CD4-positive, alpha-beta T cell treated with Interleukin-2 at 100 ng/mL for 4 hours (primary cell): ENCODE measurements at places on chromosomes 2 and 18.

DNA sequence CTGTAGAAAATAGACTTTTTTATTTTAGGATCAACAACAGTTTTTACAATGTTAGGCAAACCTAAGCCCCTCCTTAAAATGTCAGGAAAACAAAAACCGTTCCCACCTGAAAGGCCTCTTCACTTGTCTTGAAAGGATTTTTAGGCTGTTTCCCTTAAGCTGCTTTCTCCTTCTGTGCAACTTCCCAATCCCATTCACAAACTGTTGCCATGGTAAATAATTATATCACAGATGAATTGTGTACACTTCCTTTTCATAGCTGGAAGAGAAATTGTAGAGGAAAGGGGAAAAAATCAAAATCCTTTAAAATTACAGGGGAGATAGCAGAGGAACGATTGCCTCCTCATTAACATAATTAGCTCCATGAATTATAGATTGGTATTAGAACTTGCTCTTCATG lies 1488.0 kb upstream of the CELF4 start:
- DNase-seq: no peak

- DNase-seq: no peak
Observed at GRCh38 chr18:57906852-57907251, 103.7 kb upstream of the ATP8B1 start.

GRCh38 chr2:31138037-31138962 lies at the start of gene GALNT14:
Gene GALNT14 (minus strand): TSS chr2:31138440. CDS start chr2:31138086, 354 bp downstream.
- DNase-seq: no peak

- no peak for DNase-seq
Observed at GRCh38 chr18:42341423-42341822, 386.4 kb downstream of the PIK3C3 start.

DNA sequence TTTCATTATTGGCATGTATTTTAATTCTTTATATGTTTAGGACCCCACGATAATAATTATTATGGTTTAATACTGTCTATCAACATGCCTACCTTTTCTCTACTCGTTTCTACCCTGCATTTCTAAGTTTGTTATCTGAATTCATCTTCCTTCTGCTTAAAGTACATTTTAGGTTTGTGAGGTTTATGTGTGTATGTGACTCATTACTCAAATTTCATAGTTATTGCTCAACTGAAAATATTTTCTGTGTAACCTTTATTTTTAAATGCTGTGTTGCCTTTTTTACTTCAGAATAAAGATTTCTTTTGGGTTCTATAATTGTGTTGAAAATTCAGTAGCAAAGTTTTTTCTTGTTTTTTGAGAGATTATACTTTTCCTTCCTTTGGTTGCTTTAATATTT lies 933.9 kb upstream of the LRRTM1 start:
- no peak for DNase-seq

DNA sequence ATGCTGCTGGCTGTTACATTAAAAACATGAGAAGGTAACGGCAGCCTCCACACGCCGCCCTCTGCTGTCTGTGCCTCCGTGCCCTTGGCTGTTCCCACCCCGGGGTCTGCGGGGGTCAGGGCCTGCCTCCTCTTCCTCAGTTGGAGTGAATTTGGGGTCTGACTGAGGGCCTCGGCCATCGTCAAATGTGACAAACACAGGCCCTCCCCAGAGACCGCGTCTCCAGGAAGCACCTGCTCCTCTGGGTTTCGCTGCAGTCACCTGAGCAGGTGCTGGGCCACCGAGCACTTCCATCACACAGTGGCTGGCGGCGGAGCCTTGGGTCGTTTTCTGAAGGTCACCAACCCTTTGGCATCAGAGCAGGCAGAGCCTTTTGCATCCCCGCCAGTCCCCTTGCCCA lies 70.9 kb downstream of the NFATC1 start:
- no peak for DNase-seq

DNA sequence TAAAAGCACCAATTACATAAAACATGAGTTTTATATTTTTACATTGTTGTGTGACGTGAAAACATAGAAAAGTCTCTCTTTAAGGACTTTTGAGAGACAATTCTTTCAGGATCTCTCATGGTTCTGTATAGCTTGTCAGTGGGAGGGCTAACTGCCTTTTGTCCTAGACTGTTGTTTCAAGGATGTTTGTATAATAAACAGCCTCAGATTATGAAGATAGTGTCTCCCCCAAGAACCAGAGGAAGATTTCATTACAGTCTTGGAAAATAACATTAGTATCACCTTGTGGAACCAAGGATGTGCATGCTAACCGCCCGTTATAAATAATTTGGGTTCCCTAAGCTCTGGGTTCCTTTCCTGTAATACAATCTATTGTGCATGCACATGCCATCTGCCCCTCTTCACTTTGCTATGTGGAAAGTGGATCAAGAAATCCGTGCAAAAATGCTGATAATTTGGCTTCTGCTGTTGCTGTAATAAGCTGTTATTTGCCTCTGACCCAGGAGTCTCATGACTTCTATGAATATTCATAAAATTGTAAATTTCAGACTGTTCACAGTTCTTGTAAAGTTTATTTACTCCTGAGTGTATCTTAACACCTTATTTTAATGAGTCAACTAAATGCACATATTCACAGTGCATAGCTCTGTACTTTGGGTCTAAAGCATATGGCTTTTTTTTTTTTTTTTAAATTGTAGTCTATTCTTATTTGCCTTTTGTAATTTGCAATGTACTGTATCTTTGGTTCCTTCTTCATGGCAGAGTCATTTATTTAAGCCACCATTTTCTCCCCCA lies 265.5 kb downstream of the PTH2R start:
- no peak for DNase-seq

- DNase-seq: no peak
Observed at GRCh38 chr18:38606841-38607240, 1041.2 kb upstream of the CELF4 start.

DNA sequence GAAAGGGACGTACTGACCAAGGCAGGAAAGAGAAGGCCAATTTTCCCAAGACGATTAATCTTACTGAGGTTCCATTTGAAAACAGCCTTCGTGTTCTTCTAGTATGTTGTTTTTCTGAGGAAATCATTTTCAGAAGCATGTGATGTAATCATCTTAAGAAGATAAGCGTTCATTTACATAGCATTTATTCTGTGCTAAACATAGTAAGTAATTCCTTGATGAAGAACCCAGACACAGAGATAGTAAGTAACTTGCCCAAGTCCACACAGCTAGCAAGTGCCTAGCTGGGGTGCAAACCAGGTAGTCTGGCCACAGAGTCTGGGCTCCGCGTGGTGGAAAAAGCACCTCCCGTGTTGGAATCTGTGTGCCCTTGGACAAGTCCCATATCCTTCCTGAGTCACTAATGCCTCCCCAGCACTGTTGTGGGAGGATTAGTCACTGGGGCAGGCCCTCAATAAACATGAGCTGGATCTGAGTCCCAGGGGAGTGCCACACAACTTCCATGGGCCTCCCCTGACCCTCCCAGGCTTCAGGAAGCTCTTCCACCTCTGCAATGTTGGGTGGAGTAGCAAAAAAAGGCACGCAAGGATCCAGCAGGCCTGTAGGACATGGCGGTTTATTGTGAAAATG lies 26.9 kb upstream of the ASAP2 start:
- no peak for DNase-seq

DNA sequence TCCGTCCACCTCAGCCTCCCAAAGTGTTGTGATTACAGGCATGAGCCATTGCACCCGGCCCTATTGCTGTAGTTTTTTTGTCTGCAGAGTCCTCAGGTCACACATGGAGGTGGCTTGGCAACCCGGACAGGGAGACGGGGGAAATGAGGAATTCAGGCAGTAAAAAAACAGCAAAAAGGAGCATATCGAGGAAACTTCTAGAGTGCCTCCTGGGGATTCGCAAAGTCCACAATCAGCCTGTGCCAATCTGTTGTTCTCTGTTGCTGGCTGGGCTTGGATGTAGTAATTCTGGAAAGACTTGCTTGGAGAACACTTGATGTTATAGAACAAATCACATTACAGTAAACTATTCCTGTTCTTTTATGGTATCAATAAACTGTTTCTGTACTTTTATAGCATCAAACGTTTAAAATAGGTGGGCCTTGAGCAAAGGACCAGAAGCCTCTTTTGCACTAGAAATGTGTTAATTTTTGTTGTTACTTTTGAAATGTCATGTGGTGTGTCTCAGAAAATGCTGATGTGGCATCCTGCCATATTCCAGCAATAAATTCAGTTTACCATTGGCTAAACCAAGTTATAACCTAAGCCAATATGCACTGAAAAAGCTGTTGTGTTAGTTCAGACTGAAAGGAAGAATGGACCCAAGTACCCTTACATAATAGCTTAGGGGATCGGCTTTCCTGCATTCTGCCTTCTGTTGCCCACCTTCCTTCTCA lies 14.4 kb downstream of the ELAC1 start:
- DNase-seq: no peak

- no peak for DNase-seq
Observed at GRCh38 chr2:28334527-28334894, 58.1 kb upstream of the FOSL2 start.

DNA sequence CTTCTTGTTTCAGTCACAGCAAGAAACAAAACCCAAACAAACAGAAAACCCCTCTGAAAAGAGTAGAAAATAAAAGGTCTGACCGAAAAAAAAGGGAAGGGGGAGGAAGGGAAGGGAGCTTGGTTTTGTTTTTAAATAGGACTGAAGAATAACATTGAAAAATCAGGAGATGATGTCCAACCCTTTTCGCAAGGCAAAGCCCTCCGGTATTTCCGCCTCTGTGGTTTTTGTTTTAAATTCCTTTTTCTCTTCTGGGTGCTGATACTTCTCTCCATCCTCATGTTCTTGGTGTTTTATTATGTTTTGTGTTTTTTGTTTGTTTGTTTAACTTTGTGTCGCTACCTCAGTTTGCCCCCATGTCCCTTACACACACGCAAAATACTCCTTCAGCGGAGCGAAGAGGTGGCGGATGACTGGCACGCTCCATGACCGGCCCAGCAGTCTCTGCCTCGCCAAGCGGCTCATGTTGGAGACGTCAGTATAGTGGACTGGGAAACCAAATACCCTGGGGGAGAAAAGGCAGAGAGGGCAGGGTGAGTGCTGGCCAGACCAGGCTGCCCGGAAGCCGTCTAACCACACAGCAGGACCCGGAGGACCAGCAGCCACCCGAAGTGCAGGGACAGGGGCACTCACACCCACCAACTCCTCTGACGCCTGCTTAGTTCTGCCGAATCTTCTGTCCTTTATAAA lies 65.7 kb upstream of the POMC start:
- no peak for DNase-seq

DNA sequence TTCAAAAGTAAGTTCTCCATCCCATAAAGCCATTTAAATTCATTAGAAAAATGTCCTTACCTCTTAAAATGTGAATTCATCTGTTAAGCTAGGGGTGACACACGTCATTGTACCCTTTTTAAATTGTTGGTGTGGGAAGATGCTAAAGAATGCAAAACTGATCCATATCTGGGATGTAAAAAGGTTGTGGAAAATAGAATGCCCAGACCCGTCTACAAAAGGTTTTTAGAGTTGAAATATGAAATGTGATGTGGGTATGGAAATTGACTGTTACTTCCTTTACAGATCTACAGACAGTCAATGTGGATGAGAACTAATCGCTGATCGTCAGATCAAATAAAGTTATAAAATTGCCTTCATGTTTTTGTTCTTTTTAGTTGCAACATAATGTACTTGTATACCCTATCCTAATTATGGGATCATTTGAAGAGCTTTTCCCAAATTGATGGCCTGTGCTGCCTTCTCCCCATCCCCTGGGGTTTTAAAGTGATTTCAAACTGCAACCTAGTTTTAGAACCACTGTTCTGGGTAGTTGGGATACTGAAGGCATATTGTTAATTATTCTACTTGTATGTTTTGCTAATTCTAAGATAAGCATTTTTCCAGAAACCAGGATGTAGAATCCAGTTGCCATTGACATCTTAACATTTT lies 4.1 kb downstream of the RPL31 start:
- no peak for DNase-seq

GRCh38 chr18:24402209-24402785 lies 4.7 kb upstream of the OSBPL1A start:
- no peak for DNase-seq

GRCh38 chr2:6627316-6627715 lies 238.4 kb downstream of the CMPK2 start:
- no peak for DNase-seq

DNA sequence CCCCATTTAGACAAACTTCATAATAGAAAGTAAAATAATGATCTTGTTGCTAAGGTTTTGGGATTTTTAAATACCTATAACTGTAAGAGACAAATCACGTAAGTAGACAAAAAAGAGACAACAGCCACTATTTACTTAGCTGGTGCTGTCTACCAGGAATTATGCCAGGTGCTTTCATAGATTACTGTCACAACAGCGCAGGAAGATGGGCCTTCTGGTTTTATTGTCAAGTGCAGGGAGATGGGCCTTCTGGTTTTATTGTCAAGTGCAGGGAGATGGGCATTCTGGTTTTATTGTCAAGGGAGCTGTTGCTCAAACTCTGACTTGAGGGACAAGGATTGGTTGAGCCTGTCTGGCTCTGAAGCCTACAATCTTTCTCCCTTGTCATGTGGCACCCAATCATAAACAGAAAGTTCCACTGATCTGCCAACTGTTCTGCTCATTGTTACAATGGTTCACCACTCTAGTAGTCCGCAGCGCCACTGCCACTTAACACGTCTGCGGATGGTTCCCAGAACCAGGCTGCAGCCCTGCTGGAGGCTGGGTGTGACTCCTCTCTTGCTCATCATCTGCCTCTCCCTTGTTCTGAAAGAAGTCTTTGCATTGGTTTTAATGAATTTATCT lies 95.0 kb downstream of the RNF144A start:
- DNase-seq: no peak

- DNase-seq: no peak
Observed at GRCh38 chr18:79519751-79520477, 124.2 kb downstream of the NFATC1 start.

GRCh38 chr2:86446060-86446459 lies 4.9 kb downstream of the KDM3A start:
- no peak for DNase-seq

- no peak for DNase-seq
Observed at GRCh38 chr18:37493352-37493935, 72.2 kb downstream of the CELF4 start.

- DNase-seq: no peak
Observed at GRCh38 chr18:8795586-8796325, 90.4 kb downstream of the MTCL1 start.

DNA sequence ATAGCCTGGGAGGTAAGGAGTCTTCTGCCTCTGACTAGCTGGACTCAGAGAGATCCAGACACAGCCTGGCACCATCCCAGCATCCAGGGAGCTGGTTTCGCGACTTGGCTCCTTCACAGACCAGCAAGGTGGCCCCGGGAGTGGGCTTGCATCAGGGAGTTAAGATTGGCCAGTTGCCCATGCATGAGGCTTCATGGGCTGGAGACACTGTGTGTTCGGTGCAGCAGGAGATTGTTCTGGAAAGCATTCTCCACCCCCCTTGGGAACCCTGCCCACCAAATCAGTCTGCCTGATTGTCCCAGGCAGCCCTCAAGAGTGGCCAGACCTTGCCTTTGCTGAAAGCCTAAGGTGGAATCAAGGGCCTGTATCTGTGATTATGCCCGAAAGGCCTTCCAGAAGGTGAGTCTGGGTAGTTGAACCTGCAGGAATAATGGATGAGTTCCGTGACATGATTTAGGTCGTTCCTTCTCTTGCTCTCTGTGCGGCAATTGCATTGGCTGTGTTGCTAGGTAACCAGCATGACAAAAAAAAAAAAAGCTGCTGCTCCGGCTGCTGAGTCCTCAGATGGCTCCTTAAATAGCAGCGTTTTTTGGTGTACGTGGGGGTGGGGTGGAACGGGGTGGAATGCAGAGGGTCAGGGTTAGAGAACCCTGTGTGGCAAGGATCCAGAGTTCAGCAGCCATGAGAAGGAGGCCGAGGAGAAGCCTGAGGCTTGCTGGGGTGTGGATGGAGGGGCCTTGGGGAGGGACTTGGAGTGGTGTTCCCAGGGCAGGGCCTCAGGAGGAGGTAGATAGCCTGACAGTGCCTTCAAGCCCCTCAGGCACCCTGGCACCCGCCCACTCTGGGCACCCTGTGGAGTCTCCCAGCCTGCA lies 93.0 kb upstream of the MCFD2 start:
- DNase-seq: no peak
